Left hindlimb (tissue), 1 donor: ENCODE measurements at places on chromosomes 1 and 21.

DNA sequence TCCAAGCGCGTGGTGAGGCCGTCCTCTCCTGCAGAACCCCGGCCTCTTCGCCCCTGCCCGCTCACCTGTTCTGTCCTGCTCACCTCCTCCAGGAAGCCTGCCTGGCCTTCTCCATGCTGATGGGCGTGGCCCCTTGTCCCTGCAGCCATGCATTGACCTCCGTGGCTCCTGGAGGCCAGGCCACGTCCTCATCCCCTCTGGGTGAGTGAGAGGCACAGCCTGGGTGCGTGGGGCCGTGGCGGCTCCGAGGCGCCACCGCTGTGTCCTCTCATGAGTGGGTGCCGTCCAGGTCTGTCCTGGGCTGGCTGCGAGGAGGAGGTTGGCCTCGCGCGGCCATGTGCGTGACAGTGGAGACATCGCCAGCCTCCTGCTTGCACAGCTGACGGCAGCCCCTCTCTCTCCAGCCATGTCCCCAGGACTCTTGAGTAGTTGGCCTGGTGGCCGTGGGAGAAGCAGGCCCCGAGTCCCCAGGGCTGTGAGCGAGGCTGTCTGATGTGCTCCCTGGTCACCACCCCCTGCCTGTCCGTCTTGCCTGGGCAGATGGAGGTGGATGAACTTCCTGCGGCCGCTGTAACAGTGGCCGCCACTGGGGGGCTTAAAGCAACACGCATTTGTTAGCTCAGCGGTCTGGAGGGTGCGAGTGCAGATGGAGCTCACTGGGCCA, 58.1 kb downstream of the PRKCZ start:
- peak; percentile 68 for DNase-seq

- DNase-seq: no peak
These were observed 138.1 kb upstream of the KIF26B start for GRCh38 chr1:245016700-245017099.

DNA sequence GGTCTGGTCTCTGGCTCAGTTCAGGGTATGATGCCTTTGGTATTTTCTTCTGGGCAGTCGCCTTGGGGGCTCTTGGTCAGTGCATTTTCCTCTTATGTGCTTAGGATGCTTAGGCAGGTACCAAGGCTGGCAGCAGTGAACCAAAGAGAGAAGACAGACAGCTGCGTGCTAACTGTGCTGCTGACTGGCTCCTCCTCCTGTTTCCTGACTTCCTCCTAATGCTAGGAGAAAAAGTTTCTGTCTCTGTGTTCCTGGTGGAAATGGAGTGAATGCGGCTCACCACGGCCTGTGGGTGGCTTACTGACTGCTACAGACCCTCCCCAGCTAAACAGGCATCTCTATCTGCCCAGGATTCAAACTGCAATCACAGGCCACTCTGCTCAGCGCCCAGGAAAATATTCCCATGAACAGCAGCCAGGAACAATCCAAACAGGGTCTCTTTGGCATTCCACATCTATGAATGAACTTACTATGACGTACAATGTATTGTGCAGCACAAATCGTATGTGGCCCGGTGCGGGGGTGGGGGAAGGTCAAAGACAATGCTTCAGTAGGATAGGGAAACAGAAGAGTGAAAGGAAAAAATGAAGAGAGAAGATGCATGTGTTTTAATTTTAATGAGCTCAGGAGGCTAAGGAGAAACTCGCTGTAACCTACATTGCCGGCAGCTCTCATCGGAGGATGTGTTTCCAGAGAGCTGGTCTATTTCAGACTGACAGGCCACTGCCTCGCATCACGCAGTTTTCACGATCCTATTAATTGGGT, 2.8 kb downstream of the ABCG1 start:
- DNase-seq: peak; percentile 46

DNA sequence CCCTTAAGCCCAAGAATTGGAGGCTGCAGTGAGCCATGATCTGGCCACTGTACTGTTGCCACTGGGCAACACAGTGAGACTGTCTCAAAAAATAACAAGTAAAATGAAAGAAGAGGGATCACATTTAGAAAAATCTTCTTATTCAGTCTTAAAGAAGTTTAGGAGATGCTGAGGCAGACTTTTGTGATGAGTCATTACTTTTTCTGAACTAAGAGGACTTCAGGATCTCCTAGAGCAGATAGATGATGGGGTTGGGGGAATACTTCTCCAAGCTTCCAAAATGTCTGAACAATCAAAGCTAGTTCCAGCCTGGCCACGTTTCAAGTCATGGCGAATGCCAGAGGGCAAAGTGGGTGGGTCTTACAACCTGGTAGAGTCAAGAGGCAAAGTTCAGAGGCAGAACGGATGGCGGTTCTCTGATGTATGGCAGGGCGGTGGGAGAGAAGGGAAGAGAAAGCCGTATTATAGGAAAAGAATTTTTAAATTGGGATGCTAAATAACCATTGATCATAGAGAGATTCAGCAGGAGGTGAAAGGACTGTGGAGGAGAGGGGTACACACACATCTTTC, 2.1 kb upstream of the CIART start:
- DNase-seq: no peak

DNA sequence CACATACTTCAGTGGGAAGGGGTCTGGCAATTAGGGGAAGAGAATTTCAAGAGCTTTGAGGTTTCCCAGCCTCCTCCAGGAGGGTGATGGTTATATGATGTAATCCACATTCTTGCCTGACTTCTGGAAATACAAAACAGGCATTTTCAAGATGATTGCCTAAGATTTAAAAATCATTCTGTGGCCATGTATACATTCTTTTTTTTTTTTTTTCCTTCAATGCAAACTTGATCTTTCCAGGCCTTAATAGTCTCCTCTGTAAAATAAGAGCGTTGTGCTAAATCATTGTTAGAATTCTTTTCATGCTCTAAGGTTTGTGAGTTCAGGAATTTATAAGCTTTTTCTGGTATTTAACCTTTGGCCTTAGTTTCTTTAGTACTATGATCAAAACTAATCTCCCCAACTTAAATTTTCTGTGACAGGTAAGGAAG, 192.3 kb upstream of the HMCN1 start:
- no peak for DNase-seq

- no peak for DNase-seq
These were observed 3.6 kb upstream of the NUP210L start for GRCh38 chr1:154158307-154159125.
